ENCODE measurements at places on chromosomes 2 and 18.
A peak's percentile ranks its signal among the peaks of the same experiment; 100 is the strongest.

DNA sequence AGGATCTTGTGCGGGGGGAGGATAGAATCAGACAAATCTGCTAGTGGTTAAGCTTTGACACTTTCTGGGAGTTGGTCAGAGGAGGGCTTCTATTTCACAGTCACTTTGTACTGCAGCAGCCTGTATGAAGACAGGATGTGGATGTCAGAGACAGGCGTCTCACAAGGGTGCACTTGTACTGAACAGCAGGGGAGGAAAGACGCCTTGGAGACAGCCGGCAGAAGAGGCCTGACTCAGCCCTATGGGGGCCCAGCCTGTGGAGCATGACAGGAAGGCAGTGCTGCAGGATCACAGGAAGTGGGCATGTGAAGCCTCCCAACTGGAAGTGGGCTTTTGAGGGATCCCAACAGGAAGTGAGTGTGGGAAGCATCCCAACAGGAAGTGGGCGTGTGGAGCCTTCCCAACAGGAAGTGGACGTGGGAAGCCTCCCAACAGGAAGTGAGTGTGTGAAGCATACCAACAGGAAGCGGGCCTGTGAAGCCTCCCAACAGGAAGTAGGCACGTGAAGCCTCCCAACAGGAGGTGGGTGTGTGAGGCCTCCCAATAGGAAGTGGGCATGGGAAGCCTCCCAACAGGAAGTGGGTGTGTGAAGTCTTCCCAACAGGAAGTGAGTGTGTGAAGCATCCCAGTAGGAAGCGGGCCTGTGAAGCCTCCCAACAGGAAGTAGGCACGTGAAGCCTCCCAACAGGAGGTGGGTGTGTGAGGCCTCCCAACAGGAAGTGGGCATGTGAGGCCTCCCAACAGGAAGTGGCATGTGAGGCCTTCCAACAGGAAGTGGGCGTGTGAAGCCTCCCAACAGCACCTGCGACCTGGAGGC lies 212.3 kb downstream of the SNTG2 start:
- DNase-seq = no peak

DNA sequence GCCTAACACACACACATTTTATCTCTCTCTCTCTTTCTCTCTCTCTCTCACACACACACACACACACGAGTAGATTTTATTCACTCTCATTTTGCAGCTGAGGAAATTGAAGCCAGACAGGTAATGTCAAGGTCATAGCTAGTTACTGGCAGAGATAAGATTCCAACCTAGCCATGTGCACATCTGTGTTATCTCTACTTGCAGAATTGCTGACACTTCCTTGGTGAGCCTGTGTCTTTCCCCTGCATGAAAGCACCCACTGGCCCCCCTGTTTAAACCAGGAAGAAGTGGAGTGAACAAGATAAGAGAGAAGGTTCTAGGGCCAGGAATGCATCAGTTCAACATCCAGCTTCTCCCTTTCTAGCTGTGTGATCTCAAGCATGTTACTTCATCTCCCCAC lies 423.7 kb downstream of the TXNL1 start:
- DNase-seq = no peak

- DNase-seq = peak; percentile 94
Observed at GRCh38 chr2:112259509-112260294, 4.9 kb upstream of the ZC3H8 start.

GRCh38 chr2:209636076-209636475 lies 135.6 kb upstream of the UNC80 start:
- no peak for DNase-seq

- DNase-seq = no peak
Observed at GRCh38 chr2:239945751-239946561, 79.2 kb downstream of the NDUFA10 start.

GRCh38 chr2:80830891-80831290 lies 526.3 kb upstream of the LRRTM1 start:
- DNase-seq = no peak

DNA sequence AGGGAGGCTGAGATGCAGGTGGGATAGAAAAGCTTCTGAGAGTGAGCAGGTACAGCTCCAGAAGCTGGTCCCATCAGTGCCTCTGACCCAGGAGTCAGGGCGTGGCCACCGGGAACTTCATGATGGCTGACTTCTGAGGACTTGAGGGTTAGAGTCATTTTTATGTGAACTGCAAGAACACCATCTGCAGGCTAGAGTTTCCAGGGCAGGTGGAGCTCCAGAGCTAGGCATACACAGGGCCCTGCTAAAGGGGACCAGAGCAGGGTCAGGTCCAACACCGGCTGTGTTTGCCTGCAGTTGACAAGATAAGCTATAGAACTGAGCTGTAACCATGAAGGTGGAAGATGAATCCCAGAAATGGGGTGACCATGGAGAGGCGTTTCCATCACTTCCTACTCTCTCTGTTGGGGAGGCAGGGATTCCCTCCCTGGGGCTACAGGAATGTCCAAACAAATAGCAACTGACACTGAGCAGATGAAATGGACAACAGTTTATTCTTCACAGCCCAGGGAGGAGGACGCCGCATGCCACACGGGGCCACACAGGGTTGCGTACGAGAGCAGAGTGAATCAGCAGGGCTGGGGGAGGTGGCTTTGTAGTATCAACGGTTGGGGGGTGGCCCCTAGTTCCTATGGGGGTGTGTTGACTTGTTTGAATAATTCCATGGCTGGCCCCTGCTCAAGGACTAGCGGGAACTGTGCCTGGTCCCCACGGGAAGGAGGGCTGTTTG lies 77.6 kb upstream of the ZNF516 start:
- no peak for DNase-seq

- no peak for DNase-seq
Observed at GRCh38 chr2:21730141-21730540, 606.4 kb downstream of the TDRD15 start.

GRCh38 chr2:13495051-13495450 lies 778.3 kb downstream of the TRIB2 start:
- DNase-seq = no peak

DNA sequence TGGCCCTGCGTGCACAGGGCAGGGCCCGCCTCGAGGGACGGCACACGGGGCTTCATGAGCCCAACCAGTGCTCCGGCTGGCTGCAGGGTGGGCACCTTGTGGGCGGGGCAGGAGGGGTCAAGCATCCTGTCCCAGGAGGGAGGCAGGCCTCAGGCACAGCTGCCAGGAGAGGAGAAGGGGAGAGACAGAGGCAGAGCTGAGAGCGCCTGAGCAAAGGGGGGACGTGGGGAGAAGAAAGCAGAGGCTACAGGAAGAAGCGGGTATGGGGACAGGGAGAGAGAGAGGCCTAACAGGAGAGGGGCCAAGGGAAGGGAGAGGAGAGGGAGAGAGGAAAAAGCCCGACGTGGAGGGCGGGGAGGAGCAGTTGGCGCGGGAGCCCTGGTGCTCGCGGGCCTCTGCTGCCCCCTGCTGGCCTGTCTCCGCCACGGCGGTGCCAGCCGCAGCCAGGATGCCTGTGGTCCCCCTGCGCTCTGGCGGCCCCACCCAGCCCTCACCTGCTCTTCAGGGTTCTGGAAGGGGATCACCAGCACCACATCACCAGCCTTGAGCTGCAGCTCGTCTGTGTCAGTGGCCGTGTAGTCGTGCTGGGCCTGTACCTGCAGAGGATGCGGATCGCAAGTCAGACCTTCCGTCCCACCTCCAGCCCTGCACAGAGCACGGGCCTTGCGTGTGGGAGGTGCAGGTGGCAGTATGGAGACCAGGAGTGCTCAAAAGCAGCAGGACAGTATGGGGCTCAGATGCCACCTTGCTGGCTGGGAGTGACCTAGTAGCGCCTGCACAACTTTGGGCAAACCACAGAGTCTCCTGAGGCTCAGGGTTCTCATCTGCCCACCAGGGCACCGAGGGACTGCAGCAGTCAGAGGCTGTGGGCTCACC lies 56.8 kb downstream of the BIN1 start:
- DNase-seq = peak; percentile 67

- DNase-seq = peak; percentile 97
Observed at GRCh38 chr2:98465456-98466226, 21.0 kb downstream of the INPP4A start.

DNA sequence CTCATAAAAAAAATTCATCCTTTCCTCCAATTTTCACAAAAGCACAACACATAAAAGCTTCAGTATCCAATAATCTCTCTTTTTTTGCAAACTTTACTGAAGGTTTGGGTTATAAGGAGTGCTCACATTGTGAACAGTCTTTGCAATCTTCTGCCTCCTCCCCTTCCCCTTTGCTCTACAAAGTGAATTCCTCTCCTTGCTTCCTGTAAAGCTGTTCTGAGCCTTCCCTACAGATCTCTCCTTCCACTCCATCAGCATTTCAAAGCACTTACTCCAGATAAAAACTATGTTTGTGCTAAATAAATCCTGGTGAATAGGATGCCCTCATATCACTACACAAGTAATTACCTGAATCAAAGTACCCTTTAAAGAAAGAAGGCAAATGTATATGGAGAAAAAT lies 4.6 kb upstream of the PDK1 start:
- no peak for DNase-seq

DNA sequence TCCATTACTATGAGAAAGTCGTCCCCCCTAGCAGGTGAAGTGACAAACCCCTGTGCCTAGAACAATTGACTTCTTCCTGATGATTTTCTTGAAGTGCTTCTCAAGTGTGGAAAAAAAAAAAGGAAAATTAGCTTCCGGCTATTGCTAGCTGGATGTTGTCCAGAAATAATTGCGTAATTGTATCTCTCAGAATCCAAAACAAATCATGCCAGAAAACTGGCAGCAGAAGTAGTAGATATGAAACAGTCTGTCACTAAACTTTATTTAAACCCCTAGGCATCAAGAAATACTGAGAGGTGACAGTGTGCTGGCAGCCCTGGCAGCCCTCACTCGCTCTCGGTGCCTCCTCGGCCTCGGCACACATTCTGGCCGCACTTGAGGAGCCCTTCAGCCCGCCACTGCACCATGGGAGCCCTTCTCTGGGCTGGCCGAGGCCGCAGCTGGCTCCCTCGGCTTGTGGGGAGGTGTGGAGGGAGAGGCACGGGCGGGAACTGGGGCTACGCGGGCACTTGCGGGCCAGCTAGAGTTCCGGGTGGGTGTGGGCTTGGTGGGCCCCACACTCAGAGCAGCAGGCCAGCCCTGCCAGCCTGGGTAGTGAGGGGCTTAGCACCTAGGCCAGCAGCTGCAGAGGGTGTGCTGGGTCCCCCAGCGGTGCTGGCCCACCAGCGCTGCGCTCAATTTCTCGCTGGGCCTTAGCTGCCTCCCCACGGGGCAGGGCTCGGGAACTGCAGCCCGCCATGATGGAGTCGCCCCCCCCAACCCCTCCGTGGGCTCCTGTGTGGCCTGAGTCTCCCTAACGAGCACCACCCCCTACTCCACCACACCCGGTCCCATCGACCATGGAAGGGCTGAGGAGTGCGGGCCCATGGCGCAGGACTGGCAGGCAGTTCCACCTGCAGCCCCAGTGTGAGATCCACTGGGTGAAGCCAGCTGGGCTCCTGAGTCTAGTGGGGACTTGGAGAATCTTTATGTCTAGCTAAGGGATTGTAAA lies 80.5 kb upstream of the ABCA12 start:
- no peak for DNase-seq

GRCh38 chr2:16633621-16634430 lies 31.8 kb downstream of the CYRIA start:
- DNase-seq = no peak

DNA sequence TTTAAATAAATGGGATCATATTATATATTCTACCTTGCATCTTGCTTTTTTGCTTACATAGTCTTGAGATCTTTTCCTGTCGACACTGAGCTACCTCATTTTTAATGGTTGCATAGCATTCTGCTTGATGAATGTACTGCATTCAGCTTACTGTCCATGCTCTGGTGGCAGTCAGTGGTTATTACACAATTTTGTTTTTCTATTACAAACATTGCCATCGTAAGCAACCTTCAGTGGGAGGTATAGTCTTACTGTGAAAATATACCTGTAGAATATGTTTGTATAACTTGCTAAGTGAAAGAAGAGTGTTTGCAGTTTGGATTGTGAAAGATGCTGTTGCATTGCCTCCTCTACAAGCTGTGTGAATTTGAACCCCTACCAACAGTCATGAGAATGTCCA lies 43.4 kb downstream of the UBXN4 start:
- DNase-seq = peak; percentile 41

- DNase-seq = peak; percentile 41
Observed at GRCh38 chr2:165067643-165068486, 112.5 kb upstream of the SLC38A11 start.

DNA sequence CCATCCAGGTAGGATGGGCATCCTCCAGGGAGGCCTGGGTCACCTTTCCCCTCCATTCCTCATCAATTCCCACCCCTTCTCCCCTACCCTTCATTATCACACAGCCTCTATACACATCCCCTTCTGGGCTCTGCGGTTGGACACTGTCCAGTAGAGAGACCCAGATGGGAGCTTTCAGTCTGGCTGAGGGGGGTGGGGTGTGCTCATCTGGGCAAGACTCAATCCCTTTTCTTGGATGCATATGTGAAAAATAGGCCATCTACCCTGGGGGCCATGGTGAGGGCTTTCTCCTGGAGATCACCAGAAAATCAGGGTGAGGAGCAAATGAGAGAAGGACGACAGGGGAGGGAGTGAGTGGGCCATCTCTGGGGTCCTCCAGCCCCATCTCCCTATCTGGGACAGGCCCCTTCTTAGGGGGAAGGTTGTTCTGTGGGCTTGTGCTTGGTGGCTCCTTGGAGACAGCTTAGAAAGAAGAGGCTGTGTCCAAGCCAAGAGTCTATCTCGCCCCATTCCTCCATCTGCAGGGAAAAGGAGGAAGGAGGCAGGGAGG lies 160.1 kb downstream of the DYSF start:
- no peak for DNase-seq

DNA sequence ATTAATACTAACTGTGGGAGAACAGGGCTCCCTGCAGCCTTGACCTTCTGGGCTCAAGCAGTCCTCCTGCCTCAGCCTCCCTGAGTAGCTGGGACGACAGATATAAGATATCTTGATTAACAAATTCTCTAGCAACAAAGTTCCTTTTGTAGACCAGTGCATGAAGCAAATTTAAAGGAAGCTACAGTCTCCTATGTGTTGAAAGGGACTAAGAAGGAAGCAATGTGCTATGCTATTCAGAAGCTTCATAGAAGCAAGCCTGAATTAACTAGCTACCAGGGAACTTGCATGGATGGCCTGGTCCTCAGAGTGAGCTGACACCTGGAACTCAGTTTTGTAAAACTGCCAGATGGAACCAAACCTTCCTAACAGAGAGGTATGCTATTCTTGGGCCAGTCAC lies 33.2 kb downstream of the RAPH1 start:
- no peak for DNase-seq

GRCh38 chr18:28163201-28163775 lies 13.6 kb downstream of the CDH2 start:
- DNase-seq = no peak

- DNase-seq = no peak
Observed at GRCh38 chr18:37302519-37302918, 263.1 kb downstream of the CELF4 start.

DNA sequence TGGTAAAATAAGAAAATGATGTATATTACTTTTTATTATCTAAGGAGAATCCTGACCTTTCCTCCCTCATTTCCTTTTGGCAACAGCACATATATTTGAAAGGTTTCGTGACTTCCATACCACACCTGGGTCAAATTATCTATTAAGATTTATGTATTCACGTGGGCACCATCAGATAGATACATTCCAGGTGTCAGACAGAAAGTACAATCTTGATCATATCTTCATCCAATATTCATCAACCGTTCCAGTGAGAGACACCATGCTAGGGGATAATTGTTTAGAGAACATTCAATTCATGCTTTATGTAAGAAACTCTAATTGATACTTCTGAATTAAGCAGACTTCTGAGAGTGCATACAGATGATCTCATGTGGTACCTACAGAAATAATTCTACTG lies 73.7 kb downstream of the SCN9A start:
- DNase-seq = no peak

- no peak for DNase-seq
Observed at GRCh38 chr18:50508228-50508627, 51.7 kb upstream of the MAPK4 start.

Data from hematopoietic multipotent progenitor cell treated with erythropoietin and hydrocortisone succinate and interleukin-3 and kit ligand, for 6 days (in vitro differentiated cells).